Dermis blood vessel endothelial cell (primary cell): ENCODE measurements at places on chromosomes 1 and 21.
A peak's percentile ranks its signal among the peaks of the same experiment; 100 is the strongest.

DNA sequence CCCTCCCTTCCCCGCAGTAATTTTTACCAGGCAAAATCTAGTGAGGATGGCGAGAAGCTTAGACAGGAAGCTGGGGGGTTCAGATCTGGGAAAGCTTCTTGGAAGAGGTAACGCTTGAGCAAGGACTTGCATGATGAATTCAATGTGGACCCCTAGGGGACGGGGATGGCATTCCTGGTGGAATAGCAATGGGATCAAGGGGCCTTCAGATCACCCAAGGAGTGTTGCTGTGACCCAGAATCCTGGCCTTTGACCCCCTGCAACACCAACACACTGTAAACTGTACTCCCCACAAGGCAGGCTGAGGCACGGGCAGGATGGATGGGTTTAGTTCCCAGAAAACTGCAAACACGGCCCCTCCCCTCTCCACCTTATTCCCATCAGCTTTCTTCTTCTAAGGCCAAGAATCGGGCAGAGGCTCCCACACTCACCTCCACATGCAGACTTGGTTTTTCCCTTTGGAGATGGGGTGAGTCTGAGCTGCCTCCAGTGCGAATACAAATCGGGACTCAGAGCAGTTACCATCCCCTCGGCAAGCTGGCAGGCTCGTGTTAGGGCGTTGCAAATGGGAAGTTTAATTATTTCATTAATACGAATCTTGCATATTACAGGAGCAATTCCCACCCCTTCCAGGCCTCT, 20.1 kb downstream of the DISP3 start:
- no peak for DNase-seq

GRCh38 chr1:69842326-69842725, 274.6 kb downstream of the LRRC7 start:
- DNase-seq, result no peak

- no peak for DNase-seq
Observed at GRCh38 chr1:230237009-230237370, 170.0 kb downstream of the GALNT2 start.

GRCh38 chr1:58065520-58065919, 481.0 kb downstream of the OMA1 start:
- DNase-seq, result no peak

DNA sequence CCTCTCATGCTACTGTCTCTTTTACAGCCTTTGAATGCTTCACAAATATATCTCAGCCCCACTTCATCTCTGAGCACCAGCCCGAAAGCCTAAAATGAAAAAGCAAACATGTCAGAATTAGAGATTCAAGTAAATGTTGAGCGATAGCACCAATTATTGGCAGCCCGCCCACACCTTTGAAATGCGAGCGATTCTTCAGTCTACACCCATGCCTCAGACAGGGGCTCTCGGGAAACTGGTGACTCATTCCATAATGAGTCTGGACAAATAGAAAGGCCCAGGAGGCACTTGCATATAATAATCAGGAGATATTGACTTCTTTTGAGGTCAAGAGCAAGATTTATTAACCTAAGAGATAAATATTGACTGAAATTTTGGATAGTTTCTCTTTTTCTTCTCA, 487.3 kb upstream of the PTBP2 start:
- peak; percentile 68 for DNase-seq

DNA sequence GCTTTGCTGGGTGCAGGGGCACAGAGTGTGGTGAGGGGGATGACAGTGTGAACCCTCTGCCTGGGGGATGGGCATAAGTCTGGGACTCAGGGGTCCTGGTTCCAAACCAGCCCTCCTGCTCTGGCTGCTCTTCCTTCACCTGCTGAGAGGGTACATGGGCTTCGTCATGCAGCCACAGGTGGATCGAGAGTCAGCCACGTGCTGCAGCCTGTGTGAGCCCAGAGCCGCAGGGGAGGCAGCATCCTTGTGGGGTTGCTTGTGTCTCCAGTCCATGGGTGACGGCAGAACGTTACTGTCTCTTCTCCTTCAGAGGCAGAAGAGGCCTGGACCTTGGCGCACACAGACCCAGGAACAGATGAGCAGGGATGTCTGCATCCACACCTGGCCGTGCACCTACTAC, 12.1 kb downstream of the SNAP47 start:
- DNase-seq, result no peak

DNA sequence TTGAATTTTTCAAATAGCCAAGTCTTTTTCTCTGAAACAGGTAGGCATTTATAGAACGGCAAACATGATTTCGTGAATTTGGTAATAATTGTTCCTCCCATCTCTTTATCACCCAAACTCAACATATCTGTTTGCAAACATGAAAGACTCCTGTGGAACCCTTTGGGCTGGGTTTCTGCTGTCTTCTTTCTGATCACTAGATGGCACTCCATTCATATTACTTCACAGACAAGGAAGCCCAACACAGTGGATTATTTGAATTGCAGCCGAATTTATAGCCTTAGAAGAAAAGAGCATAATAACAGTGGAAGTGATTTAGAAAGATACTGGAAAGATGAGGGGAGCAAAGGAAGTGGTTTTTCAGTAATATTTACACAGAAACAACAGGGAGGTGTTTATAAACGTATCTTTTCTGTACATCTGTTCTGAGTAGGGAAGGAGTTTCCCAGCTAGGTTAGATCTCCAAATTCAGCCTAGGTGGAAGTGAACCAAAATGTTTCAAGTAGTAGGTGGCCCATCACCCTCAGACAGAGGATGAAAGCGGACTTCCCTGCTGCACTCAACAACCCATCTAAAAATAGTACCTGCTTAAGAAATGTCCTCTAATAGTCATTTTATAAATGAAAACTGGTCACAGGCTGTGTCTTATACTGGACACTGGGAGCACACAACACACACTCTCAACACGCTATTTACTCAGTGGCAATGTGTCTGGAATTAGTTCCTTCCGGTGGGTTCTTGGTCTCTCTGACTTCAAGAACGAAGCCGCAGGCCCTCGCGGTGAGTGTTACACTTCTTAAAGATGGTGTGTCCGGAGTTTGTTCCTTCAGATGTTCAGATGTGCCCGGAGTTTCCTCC, 67.6 kb downstream of the MAP3K21 start:
- peak; percentile 66 for DNase-seq
